C1 segment of cervical spinal cord (tissue), 14 donors: ENCODE measurements at places on chromosomes 13 and 19.

DNA sequence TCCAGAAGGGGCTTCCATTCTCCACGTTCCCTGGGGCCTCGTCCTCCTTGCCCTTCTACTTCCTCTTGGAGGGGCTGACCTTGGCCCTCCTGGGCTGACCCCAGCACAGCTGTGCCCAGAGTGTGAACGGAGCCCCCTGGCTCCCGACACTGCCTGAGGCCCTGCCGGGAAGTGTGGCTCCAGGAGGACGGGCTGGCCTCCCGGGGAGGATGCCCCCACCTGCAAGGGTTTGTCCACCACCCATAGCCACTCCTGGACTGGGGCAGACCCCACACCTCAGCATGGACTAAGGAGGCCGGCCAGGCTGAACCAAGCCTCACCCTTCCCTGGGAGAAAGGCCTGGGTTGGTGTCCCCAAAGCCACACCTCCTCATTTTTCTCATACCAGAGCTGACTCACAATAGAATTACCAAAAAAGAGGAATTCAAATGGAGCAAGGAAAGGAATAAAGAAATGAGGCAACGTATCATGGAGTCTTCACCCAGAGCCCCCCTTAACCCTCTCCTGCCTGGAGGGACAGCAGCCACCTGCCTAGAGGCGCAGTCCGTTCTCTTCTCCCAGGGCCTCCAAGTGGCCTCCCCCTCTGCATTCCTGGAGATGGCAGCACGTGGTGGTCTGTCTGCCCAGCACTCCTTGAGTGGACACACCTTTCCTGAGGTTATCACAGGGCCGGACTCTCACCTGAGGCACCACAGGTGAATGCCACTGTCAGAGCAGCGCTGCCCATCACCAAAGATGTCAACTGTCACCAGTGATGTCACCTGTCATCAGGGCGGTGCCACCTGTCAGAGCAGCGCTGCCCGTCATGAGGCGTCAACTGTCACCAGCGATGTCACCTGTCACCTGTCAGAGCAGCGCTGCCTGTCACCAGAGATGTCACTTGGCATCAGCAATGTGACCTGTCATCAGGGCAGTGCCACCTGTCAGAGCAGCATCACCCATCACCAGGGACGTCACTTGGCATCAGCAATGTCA, 3.1 kb upstream of the C13orf46 start:
- no peak for DNase-seq

GRCh38 chr13:96795670-96796069, 198.6 kb downstream of the OXGR1 start:
- DNase-seq: no peak

DNA sequence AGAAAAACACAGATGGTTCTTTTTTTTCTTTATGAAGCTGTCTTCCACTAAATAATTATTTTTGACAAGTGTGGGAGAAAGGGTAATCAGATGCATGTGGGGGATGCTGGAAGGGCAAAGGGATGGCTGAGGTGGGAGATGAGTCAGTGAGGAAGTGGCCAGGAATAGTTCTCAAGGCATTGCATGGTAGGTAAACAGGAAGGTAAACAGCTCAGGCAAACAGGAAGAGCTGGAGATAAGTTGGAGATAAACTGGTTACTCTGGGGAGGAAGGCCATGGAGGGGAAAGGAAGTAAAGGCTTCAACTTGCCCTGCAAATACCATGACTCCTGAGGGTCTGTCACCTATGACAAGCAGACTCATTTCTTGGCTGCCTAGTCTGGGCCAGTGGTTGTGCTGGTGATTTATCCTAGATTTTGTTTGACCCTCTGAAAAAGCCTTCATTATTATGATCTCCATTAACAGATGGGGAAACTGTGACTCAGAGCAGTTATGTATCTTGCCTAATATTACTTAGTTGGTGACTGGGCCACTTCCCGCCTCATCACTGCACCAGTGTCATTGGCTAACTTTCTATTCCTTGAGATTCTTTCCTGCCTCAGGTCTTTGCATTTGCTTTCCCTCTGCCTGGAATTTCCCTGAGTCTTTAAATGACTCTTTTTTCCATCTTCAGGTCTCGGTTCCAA, 17.1 kb downstream of the ACTL9 start:
- DNase-seq: no peak

DNA sequence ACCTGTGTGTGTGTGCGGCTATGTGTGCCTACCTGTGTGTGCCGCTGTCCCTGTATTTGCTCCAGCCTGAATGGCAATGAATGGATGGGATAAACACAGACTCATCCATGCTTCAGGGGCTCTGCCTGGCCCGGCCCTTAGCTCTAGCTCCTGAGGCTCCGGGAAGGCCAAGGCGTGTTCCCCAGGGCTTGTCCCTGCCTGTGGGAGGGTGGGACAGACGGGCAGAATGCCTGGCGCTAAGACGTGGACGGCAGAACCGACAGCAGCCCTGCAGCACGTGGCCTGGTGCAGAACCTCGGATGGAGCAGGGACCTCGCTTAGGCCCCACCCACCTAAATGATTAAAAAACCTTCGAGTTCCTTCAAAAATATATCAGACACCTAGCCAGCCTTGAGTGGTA, 57.8 kb upstream of the C13orf46 start:
- DNase-seq: no peak

- DNase-seq: no peak
Observed at GRCh38 chr13:76634431-76635191, 251.6 kb downstream of the KCTD12 start.
